Activated naive CD4-positive, alpha-beta T cell treated with anti-CD3 and anti-CD28 coated beads, Interleukin-2, amount 50 U/mL, for 72 hours (primary cell): ENCODE measurements at places on chromosomes 12 and 14. TPM values are rescaled to one million over a fixed set of nuclear protein-coding genes. Genes with fewer than 3 reads are reported as not detected.

GRCh38 chr12:109870648-109871047 lies 9.7 kb downstream of the GLTP start:
- DNase-seq = no peak

- no peak for DNase-seq
Measured at GRCh38 chr12:1046727-1047126, 55.7 kb downstream of the ERC1 start.

The IAPP gene
- total RNA-seq = not detected

The A2ML1 gene
- not detected for total RNA-seq

DNA sequence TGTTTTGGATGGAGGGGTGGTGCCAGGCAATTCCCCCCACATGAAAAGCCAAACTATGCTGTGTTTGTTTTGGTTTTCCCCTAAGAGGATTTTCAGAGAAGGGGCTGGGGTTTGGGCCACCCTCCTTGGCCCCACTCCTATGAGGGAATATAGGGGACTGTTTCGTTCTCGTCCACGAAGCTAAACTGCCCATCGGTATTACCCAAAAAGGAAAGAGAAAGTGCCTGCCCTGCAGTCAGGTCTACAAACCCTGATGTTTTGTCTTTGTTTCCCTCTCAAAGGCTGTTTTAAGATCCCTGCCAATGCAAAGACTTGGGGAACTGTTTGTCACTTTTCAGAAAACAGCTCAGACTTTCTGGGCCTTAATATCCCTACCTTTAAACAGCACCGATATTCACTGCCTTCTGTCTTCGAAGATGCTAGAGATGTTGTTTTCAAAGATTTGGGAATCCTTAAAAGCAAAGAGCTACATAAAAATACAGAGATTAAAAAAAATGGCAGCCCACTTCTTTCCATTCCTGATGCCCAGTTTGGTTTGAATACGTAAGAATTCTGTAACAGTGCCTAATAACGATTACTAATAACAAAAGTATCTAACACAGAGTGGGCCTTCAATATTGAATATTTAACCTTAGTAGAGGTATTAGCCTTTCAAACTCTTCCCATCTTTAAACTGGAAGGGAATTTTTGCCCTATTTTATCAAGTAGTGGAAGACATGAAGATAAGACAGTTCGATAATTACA lies 518.4 kb downstream of the MED13L start:
- no peak for DNase-seq
